ENCODE measurements at places on chromosomes 12 and 14. TPM values are rescaled to one million over a fixed set of nuclear protein-coding genes. Genes with fewer than 3 reads are reported as not detected.

- no peak for DNase-seq
Observed at GRCh38 chr14:21264025-21264801, 5.0 kb downstream of the HNRNPC start.

DNA sequence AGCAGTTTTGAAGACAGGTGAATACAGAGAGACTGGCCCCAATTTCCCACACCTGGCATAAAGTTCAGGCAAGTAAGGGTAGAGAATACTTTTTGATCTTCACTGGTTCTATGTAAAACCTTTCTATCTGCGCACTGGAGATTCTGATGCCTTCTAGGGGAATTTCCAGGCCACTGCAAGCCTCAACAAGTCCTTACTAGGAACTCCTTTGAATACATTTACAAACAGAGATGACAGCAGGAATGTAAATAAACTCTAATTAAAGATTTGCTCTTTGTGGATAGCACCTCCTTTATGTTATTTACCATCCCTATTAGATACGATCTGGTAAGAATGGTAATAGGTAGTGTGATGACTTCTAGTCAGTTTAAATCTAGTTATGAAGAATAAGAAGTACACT, 69.2 kb downstream of the NTN4 start:
- DNase-seq, result no peak

Gene MMP17
- total RNA-seq, result 0.29 TPM

Gene OR4M1
- not detected for total RNA-seq

Gene CLEC4E
- total RNA-seq, result not detected

Gene STYK1
- total RNA-seq, result 2.0 TPM
